ENCODE measurements at places on chromosomes 5 and 9.
A peak's percentile ranks its signal among the peaks of the same experiment; 100 is the strongest.

GRCh38 chr5:33231214-33231710 lies 209.5 kb upstream of the TARS1 start:
- H3K4me3 ChIP-seq: no peak overlapping the region
- no peaks in the 10 kb centered on the region for H3K36me3 ChIP-seq
- no peak overlapping the region for H3K27ac ChIP-seq

GRCh38 chr9:32635362-32635761 lies at the start of gene TAF1L:
TAF1L (minus strand) TSS chr9:32635669; CDS start chr9:32635579, 90 bp downstream.
- H3K4me1 ChIP-seq: no peaks in the 10 kb centered on the region
- no peak within 1 kb of the TSS for H3K27ac ChIP-seq

DNA sequence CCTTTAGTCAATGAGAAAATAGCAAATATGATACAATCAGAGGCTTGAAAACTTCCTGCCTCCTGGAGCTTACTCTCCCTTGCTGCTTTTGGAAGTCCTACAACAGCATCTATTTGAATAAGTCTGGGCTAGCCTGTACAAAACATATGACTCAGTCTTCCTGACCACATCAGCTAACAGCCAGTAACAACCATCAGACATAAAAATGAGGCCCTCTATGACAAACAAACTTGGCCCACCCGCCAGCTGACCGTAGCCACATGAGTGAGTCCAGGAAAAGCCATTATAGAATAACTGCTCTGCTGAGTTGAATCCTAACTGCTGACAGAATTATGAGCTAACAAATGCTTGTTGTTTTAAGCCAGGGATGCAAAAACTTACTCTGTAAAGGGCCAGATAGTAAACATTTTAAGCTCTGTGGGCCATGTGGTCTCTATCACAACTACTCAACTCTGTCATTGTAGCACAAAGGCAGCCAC lies 347.6 kb downstream of the PTPRD start:
- H3K27me3 ChIP-seq: no peaks in the 10 kb centered on the region
- no peaks in the 10 kb centered on the region for H3K4me1 ChIP-seq
- no peak overlapping the region for H3K27ac ChIP-seq

DNA sequence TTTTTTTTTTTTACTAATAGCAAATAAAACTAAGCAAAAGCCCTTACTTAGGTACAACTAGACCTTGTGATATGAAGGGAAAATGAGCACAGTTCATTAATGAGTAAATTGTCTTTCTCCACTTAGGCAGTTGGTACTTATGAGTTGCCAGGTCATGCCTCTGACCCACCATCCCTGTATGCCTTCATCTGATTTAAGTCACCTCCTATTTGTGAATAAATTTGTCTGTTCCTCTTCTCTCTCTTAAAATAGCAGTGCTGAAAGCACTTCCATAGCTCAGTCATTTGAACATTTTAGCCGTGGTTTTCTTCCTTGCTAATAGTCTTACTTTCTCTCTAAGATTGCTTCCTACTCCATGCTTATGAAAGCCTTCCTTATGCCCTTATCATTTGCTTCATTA lies 61.4 kb downstream of the SLC44A1 start:
- H3K36me3 ChIP-seq: no peaks in the 10 kb centered on the region
- no peak overlapping the region for H3K27ac ChIP-seq
- no peaks in the 10 kb centered on the region for H3K4me1 ChIP-seq
- H3K4me3 ChIP-seq: no peak overlapping the region

DNA sequence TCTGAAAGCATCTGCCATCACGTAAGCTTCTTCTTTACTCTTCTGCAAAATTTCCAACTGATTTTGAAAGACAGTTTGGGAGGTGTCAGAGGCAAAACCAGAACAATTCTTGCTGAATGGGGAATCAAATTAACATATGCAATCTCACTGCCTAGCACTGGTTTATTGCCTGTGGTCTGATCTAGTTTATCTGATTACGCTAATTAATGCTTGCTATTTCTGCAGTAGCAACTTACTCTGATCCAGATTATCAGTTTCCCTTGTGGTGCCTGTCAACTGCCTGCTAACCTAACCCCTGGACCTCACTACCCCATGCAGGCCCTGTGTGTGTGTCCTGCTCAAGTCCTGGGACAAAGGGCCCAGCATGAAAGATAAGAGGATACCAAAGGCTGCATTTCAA lies 40.3 kb downstream of the CCDC125 start:
- no peaks in the 10 kb centered on the region for H3K4me1 ChIP-seq
- H3K27ac ChIP-seq: no peak overlapping the region
- H3K36me3 ChIP-seq: no peaks in the 10 kb centered on the region
- no peak for DNase-seq
- H3K4me3 ChIP-seq: no peak overlapping the region

- H3K27me3 ChIP-seq: no peaks in the 10 kb centered on the region
- H3K27ac ChIP-seq: peak overlapping the region; percentile 91
- no peak for DNase-seq
- no peak overlapping the region for H3K4me3 ChIP-seq
Measured at GRCh38 chr9:127130661-127131538, 8.5 kb upstream of the ANGPTL2 start.

GRCh38 chr9:129038109-129038852 lies 1.9 kb downstream of the MIGA2 start:
- peaks cover 5% of the 10 kb centered on the region for H3K36me3 ChIP-seq
- no peak overlapping the region for H3K4me3 ChIP-seq
- no peaks in the 10 kb centered on the region for H3K27me3 ChIP-seq
- DNase-seq: no peak

GRCh38 chr5:168672016-168672415 lies 92.8 kb upstream of the PANK3 start:
- DNase-seq: no peak
- H3K27me3 ChIP-seq: no peaks in the 10 kb centered on the region
- no peaks in the 10 kb centered on the region for H3K36me3 ChIP-seq
- H3K4me1 ChIP-seq: no peaks in the 10 kb centered on the region
- no peak overlapping the region for H3K27ac ChIP-seq

DNA sequence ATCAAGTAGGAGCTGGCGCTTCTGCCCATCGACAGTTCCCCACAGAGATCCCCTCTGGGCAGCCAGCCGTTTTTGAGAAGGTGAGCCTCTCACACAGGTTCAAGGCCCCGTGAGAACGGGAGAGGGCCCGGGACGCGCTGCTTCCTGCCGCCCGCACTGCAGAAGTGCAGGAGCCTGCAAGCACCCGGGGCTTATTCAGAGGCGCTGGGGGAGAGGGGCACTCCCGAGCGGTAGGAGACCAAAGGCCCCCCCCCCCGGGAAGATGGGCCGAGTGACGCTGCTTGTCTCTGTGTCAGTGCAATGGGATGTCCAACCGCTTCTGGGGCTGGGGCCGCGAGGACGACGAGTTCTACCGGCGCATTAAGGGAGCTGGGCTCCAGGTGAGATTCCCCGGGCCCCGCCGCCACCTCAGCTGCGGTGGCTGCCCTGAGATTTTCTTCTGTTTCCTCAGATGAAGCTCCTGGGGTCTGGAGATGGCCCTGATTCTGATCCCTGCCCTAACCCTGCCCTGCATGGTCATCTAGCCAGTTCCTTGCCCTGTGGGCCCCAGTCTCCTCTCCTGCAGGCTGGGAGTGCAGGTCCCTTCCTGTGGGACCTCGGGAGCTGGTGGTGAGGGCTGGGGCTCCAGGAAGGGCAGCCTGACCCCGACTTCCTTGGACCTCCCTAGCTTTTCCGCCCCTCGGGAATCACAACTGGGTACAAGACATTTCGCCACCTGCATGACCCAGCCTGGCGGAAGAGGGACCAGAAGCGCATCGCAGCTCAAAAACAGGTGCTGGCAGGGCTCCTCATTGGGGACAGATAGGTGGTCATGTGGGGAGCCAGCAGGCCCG lies 8.5 kb downstream of the B4GALT7 start:
- H3K4me3 ChIP-seq: no peak overlapping the region
- DNase-seq: no peak
- no peaks in the 10 kb centered on the region for H3K27me3 ChIP-seq
- H3K36me3 ChIP-seq: no peaks in the 10 kb centered on the region
- no peak overlapping the region for H3K27ac ChIP-seq

- DNase-seq: no peak
- no peaks in the 10 kb centered on the region for H3K27me3 ChIP-seq
- H3K4me3 ChIP-seq: no peak overlapping the region
- H3K36me3 ChIP-seq: no peaks in the 10 kb centered on the region
Measured at GRCh38 chr9:36132086-36132485, 4.4 kb upstream of the GLIPR2 start.

DNA sequence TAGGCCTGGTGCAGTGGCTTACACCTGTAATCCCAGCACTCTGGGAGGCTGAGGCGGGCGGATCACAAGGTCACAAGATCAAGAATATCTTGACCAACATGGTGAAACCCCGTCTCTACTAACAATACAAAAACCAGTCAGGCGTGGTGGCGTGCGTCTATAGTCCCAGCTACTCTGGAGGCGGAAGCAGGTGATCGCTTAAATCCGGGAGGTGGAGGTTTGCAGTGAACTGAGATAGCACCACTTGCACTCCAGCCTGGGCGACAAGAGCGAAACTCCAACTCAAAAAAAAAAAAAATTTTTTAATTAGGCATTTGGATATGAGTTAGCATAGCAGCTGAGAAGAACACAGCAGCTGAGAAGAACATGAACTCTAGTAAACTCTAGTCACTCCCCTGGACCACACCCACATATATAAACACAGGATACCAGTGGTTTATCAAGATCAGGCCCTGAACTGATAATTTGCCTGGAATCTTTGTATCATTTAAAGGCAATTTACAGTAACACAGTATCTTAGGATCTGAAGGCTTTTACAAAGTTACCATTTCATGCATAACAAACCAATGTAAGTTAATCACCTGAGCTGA lies 4.6 kb upstream of the UGCG start:
- H3K27ac ChIP-seq: no peak overlapping the region
- H3K27me3 ChIP-seq: no peaks in the 10 kb centered on the region
- no peak overlapping the region for H3K4me3 ChIP-seq
- H3K4me1 ChIP-seq: no peaks in the 10 kb centered on the region
- no peaks in the 10 kb centered on the region for H3K36me3 ChIP-seq

DNA sequence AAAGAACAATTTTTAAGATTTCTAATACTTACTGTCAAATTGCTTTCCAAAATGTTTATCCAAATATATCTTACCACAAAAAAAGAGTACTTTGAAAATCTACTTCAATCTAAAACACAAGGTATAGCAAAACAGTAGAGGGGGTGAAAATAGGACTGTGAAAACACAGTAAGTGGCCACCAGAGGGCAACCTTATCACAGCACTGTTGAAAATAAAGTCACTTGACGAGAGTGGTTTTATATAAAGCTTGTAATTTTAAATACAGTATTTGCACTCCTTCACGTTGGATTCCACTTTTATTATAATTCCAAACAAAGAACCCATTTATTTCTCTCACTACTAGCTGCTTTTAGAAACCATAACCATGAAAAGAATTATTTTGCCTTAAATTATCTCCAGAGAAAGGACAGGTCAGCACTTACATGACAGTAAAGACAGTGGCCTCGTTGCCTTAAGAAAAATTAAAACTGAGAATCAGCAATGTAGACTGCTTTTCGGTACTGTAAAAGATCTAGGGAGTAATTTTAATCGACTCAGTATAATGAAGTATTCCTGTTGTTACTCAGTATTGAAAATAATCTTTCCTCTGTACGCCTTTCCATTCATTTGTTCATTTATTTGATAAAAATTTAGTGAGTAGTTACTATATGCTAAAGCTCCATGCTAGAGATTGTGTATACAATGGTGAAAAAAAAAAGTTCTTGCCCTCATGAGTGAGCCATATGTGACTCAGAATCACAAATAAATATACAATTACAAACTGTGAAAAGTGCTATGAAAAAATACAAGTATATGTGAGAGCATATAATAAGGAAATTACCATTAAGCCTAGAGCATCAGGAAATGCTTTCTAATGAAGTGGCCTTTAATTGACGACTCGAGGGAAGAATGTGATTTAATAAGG lies 40.0 kb upstream of the CDK5RAP2 start:
- H3K4me1 ChIP-seq: no peaks in the 10 kb centered on the region
- DNase-seq: peak; percentile 43
- H3K27ac ChIP-seq: no peak overlapping the region
- no peaks in the 10 kb centered on the region for H3K27me3 ChIP-seq
- no peak overlapping the region for H3K4me3 ChIP-seq
- no peaks in the 10 kb centered on the region for H3K36me3 ChIP-seq

DNA sequence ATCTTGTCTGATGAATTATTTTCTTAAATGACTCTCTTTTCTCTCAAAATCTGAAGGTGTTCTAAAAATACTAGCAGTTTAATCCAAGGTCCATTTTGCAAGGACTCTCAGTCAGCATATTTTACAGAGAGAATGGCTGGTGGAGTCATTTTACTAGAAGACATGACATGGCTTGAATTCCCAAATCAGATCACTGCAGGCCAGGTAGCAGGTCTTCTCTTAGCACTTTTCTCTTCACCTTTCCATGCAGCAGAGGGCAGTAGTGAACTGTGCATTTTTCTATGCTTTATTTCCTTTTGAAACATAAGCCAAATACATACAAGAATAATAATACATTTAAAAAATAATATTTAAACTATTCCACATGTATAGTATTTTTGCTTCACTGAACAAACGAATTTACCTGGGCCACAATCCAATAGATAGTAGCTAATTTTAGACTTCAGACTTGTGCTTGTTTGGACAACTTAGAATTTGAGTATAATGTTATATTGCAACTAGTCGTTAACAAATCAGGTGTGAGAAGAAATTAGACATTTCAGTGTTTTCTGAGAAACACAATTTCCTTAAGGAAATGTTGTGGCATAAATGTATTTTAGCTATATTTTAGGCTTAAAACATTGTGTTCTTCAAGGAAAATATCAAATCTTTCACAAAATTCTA lies 289.4 kb upstream of the DAB2 start:
- H3K36me3 ChIP-seq: no peaks in the 10 kb centered on the region
- no peak overlapping the region for H3K27ac ChIP-seq

GRCh38 chr5:96198356-96199058 lies 234.5 kb downstream of the PCSK1 start:
- DNase-seq: no peak
- H3K27ac ChIP-seq: no peak overlapping the region

GRCh38 chr5:17252543-17252942 lies 35.1 kb downstream of the BASP1 start:
- no peaks in the 10 kb centered on the region for H3K4me1 ChIP-seq
- no peak for DNase-seq
- H3K4me3 ChIP-seq: no peak overlapping the region
- H3K27me3 ChIP-seq: no peaks in the 10 kb centered on the region
- H3K27ac ChIP-seq: peak overlapping the region; percentile 5

DNA sequence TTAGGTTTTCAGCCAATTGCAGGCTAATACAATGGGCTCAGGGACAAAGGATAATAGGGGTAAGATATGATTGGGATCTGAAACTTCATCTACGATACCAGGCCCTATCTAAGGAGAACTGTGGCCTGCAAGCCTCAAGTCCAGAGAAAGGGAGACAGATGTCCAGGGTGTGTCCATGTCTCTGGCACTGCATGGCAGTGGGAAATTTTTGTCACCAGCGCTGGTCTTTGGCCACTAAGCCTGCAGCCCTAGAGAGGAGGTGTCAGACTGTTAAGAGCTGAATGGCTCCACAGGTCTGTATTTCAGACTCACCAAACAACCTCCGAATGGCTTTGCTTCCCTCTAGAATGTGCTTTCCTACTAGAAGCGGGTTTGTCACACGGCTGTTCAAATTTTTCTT lies 6.6 kb upstream of the CNOT6 start:
- H3K27ac ChIP-seq: no peak overlapping the region
- H3K4me3 ChIP-seq: no peak overlapping the region
- DNase-seq: no peak
- H3K4me1 ChIP-seq: no peaks in the 10 kb centered on the region
- H3K36me3 ChIP-seq: no peaks in the 10 kb centered on the region

- peak overlapping the region; percentile 92 for H3K27ac ChIP-seq
- no peaks in the 10 kb centered on the region for H3K4me1 ChIP-seq
- DNase-seq: no peak
Measured at GRCh38 chr9:129835860-129836223, 584 bp downstream of the USP20 start.

Data from breast epithelium (tissue), 4 donors.